Brain microvascular endothelial cell (primary cell): ENCODE measurements at places on chromosomes 7 and 10.

GRCh38 chr7:24956021-24956420, 24.0 kb downstream of the OSBPL3 start:
- DNase-seq, result no peak

GRCh38 chr10:92913973-92914372, 65.7 kb downstream of the EXOC6 start:
- no peak for DNase-seq

- DNase-seq, result no peak
Observed at GRCh38 chr7:22890773-22891172, 68.1 kb upstream of the TOMM7 start.

DNA sequence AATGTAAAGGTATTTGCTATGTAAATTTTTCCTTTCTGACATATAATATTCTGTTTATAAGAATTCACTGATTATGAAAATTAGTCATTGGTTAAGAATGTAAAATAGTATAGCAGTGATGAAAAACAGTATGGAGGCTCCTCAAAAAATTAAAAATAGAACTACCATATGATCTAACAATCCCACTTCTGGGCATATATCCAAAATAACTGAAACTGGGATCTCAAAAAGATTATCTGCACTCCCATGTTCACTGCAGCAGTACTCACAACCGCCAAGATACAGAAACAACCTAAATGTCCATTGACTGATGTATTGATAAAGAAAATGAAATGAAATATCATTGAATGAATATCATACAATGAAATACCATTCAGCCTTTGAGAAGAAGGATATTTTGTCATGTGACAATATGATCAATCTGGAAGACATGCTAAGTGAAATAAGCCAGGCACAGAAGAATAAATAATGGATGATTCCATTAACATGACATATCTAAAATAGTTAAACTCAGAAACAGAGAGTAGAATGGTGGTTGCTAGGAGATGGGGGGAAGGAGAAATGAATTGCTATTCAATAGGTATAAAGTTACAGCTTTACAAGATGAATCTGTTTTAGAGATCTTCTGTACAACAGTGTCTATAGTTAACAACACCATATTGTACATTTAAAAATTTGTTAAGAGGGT, 14.0 kb downstream of the C10orf88 start:
- DNase-seq, result peak; percentile 22

DNA sequence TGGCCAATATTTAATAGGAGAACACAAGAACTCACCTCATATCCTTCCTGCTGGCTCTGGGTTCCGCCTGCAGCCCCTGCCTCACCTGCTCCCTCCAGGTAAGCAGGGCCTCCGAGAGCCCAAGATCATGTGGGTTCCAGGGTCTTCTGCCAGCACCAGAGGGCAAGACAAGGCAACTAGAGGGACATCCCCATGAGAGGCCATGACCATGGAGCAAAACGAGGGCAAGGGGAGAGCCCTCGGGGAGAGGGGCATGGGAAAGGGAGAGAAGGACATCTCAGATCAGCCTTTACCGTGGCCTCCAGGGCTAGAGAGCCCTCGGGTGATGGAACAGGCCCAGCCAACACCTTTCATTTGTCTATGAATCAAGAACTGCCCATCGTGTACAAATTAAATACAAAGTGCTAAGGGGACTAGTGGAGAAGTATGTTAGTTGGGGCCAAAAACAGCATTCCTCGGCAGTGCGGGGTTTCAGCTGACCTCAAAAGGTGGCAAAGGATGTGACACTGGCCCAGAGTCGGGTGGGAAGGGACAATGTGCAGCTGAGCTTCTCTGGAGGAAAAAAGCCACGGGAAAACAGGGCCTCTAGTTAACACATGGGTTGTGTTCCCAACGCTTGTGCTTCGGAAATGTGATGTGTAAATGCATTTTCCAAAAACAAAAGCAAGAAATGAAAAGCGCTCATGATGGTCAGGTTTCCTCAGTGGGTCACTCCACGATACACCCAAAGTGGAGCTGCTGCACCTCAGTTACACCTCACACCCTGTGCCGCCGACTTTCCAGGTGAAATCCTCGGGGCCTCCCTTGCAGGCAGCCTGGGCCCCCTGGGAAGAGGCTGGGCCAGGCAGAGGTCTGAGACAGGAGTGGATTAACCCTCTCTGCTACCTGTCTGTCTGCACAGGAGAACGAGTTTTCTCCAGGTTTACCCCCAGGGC, 2.0 kb downstream of the AOC1 start:
- DNase-seq, result no peak

DNA sequence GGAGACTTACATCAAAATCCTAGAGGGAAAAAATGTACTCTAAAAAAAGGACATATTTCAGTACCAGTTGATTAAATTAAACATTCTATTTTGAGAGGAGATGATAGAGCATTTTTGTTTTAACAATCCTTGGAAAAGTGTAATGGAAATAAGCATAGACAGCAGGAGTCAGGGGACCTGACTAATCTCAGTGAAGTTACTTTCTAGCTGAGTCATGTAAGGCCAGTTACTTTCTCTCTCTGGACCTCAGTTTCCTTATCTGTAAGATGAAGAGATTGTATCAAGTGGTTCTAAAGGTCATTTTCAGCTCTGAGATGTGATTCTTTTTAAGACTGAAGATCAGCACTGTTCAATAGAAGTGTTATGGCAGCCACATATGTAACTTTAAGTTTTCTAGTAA, 44.1 kb downstream of the VTI1A start:
- peak; percentile 17 for DNase-seq

GRCh38 chr7:15628876-15629275, 57.6 kb downstream of the MEOX2 start:
- DNase-seq, result no peak

GRCh38 chr7:2996141-2996540, 47.5 kb downstream of the CARD11 start:
- DNase-seq, result no peak
